NCI-H774 (cell line): ENCODE measurements at places on chromosomes 3 and 15.

DNA sequence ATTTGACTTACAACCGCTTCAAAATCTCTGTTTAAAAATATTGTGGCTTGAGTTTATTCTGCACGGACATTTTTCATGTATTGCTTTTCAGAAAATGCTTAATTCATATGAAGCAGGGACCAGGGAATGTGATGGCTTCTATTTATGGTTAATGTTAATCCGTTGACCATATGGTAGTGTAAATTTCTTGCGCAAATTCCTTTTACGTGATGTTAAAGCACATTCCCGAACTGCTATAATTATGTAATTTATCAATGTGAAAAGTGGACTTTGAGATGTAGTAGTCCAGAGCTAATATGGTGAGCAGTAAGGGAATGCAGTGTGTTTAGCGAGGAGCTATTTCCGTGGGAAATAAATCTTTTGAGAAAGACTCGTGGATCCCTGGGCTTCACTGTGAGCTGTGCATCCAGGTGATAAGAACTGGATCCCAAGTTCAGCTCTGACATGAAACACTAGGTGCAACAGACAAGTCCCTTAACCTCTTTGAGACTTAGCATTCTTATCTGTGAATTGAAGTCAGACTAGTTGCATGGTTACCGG lies 27.3 kb downstream of the ANAPC13 start:
- no peak for DNase-seq

DNA sequence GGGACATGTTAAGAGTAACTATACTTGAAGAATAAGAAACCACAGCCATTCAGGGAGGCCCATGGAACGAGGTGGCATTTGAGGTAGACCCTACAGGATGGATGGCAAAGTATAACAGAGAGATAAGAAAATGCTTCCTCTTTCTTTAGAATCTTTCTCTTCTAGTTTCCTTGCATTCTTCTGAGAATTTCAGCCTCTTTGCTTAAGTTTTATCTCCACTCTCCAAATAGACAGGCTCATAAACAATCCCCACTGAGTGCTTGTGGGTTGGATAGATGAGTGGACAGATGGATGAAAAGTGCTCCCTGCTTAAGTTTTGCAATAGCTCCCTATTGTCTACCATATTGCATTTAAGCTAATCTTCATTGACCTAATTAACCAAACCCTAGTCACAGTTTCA lies 103.7 kb downstream of the MEX3B start:
- DNase-seq = no peak

DNA sequence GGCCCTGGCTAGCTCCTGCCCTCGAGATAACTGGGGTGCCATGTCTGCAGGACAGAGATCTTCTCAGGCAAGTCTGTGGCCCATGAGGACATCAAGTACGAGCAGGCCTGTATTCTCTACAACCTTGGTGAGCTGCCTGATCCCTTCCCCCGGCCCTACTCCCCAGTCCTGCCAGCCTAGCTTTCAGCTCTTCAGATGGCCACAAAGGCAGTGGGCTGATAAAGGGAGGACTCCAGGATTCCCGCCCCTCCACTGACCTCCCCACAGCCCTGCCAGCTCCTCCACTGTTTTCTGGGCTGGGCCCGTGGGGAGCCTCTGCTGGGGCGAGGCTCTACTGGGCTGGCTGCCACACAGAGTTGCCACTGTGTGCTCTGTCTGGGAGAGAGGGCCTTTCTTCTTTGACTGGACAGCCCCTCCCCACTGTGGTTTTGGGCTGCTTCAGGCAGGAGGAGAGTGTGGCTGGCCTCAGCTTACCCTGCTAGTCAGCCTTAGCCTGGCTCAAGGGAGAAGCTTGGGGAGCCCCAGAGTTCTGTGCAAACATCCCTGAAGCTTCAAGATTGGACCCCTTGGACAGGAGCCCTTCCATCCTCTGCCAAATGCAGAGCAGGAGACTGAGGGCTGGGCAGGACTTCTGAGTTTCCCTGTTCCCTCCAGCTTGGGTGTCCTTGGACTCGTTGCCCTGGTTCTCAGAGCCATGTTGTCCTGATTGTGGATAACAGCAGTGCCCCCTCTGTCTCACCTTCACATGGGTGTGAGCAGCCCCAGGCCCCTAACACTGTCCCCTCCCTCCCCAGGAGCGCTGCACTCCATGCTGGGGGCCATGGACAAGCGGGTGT lies 24.4 kb downstream of the PTPN23 start:
- no peak for DNase-seq

DNA sequence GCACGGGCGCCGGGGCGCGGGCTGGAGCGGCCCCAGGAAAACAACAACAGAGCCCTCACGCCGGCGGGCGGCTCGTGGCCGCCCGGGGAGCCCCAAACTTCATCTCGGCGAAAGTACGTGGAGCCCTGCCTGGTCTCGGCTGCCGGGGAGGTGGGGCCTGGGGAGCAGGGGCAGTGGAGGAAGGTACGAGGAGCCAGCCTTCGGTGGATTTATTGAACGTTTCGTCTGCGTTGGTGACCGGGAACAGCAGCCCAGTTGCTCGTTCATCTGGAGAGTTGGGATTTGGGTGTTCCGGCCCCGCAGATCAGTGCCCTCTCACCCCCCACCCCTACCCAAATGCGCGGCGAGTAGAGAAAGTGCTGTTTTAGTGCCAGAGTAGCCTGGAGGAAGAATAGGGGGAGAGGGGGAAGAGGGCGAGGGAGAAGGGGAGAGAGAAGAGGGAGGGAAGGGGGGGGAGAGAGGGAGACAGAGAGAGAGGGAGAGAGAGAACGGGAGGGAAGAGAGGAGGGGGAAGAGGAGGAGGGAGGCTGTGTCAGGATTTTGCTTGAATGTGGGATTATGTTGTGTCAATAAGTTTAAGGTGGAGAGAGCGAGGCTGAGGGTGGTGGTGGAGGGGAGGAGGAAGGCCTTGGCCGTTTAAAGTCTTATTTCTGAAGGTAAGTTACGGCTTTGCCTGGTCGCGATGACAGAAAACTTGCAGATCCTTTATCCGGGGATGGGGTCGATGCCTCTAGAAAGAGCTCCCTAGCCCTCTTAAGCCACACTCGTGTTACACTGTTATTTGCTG lies 970 bp downstream of the BBX start:
- DNase-seq = no peak

DNA sequence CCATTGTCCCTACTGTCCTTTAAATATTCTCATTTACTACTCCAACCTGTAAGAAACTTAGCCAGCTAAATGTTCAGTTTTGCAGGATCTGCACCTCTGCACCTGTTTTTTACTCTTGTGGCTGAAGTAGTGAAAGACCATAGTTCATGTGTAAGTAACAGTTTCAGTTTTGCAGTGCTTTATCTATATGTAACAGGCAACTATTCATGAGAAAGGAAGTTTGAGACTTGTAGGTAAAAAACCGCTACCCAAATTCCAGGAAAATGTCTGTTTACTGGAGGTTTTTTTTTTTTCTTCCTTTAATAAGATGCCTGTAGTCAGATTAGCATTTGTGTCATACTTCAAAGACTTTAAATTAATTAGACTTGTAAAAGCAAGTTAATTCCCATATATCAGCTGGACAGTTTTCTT lies 25.4 kb upstream of the MBNL1 start:
- DNase-seq = no peak
